ENCODE measurements at places on chromosomes 5 and 9.

- no peak for DNase-seq
These were observed 8.3 kb downstream of the HSD17B3 start for GRCh38 chr9:96293498-96294158.

DNA sequence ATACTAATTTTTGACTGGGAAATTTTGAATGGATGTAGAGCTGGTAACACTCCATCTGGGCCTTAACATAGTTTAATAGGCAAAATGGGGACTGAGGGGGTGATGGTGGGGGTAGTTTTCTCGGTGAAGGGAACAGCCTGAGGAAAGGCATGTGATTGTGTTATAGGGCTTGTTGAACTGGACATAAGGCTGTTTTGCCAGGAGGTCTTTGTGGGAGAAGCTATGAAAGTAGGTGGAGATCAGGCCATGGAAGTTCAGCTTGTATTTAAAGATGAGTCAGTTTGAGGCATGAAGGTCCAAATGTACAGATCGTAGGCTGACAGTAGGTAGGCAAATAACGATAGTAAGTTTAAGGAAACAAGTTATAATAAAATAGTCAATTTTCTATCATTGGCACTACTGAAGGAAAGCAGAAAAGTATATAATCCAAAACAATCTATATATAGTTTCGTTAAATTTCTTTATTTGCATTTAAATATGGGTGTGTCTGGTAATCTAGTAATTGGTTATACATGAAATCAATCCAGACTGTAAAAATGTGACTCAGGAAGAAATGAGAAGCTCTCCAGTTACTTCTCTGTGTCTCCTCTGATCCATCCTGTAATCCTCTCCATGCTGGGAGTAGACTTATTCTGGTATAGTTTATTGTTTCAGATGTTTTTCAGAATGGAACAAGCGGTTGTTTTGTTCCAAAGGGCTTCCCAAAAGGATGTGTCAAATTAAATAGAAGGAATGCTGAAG is 2.8 kb downstream of the CSNK1G3 start:
- DNase-seq, result no peak

- DNase-seq, result peak; percentile 91
These were observed 849 bp upstream of the MGAT1 start for GRCh38 chr5:180803181-180804128.

GRCh38 chr9:123039617-123040219 is 6.3 kb downstream of the GPR21 start:
- DNase-seq, result no peak

DNA sequence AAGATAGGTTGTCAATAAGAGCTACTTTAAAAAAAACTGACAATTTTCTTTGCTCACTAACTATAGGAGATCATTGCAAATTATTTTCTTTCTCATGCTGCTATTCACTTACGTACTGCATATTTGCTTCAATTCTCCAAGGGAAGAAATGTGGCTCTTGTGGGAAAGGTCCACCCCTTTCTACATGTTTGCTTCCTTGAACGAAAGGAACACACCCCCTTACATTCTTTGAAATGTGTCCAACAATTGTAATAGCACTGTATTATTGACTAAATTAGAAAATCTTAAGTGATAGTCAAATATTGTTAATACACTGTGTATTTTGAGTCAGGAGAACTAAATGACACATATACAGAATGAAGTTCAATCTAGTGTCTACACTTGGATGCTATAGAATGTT is 5.2 kb downstream of the MEF2C start:
- DNase-seq, result no peak

DNA sequence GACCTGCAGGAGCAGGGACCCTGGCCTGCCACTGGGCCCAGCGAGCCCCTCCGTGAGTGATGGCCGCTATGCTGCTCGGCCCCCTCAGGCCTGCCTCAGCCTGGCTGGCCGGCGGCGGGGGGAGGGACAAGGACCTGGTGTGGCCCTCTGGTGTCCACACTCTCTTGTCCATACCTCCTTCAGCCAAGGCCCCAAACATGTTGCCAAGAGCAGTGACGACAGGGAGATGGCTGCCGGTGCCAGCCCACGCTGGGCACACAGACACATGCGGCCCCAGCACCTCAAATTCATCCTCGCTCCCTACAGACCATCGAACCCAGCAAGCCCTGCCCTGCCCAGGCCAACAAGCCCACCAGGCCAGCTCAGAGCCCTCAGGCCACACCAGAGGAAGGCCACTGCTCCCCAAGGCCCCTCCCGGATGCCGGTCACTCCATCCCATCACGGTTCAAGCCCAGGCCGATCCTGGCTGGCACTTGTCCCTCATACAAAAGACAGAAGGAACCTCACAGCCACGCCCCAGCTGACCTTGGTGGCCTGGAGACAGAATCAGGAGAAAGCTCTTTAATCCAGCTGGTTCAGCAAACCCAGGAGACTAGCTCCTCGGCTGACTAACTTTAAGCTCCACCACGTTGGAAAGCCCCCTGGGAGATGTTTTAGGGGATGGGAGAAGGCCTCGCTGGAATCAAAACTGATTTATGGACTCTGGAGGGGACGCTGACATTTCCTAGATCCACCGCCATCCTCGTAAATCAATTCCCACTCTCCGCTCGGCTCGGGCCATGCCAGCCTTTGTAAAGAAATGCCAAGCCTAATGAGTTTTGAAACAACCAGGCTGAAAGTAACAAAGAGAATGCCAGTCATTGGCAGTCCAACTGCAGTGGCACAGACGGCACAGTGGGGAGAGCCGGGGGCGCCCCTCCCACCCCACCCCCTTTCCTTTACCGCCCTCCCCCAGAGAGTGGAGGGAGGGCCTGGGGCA is 84.9 kb downstream of the VAV2 start:
- DNase-seq, result no peak

DNA sequence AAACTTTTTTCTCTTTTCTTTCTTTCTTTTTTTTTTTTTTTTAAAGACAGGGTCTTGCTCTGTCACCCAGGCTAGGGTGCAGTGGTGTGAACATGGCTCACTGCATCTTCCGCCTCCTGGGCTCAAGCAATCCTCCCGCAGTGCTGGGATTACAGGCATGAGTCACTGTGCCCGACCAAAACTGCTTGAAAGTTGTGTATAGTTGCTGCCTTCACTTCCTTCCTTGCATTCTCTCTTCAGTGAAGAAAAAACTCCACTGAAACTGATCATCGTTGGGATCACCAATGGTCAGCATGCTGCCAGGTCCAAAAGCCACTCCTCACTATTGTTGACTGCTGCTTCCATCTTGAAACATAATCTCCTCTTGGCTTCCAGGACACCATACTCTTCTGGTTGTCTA is 66.6 kb upstream of the CTNNA1 start:
- DNase-seq, result no peak

DNA sequence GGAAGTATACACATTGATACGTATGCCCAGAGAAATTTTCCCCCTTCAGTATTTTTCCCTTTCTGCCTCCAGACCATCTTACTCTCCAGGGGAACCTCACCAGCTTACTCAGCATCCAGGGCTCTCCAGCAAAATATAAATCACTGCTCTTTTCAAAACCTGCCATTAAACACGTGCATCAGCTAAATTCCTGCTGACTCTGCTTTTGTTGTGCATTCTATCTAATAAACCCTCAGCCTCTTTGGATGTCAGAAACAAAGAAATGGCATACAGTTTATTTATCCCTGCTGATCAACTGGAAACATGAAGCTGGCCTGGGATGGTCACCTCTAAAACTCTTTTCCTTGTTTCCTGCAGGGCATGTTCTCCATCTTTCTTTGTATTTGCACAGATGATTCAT is 126.8 kb downstream of the TRPM3 start:
- DNase-seq, result no peak

DNA sequence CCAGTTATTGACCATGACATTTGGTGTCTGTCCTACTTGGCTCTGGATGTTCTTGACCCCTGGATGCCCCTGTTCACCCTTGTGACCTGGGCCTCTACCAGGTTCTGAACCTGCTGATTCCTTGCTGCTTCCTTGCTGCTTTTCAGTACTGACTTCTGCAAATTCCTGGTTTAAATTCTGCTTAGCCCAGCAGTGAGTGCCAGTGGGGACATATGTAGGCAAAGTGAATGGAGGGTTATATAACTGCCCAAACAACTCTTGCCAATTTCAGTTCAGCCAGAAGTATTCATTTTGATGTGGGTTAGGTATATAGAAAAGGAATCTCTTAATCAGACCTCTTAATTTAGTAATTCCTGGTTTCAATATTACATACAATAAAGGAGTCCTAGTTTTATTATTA is 220.6 kb downstream of the TAF11L14 start:
- no peak for DNase-seq

GRCh38 chr9:36820392-36820861 is 213.6 kb downstream of the PAX5 start:
- DNase-seq, result no peak

DNA sequence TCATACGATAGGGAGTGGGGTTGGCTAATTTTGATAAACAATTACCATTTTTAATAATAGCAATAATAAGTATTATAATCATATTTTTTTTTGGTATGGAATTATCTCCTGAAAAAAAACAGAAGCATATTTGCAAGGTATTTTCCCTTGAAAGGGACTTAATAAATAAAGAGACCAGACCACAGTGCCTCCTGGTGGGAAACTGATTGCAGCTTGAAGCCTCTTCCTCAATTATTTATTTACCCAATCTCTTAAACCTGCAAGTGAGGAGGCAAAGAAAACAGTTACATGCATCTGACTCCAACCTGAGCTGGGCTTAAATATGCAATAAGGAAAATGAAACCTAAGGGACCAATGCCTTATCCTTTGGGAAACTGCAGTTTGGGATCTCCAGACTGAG is 388.1 kb upstream of the ACO1 start:
- DNase-seq, result no peak

- no peak for DNase-seq
These were observed 267.5 kb downstream of the ENC1 start for GRCh38 chr5:74373076-74373475.

GRCh38 chr5:37665889-37666288 is 174.0 kb downstream of the GDNF start:
- no peak for DNase-seq

DNA sequence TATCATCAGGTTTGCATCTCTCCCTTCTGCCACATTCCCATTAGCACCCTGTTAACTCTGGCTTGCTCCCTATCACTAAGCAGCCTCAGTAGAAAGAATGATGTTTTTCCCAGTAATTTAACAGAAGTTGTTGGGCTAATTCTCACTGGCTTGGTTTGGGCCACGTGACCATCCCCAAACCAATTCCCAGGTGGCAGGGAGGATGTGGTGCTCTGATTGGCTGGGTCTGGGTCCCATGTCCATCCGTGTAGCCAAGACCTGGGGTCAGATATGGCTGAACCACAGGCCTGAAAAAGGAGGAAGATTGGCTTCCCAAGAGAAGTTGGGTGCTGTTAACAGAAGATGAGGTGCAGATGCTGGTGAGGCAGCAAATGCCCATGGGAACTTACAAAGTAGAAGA is 122.0 kb downstream of the BOD1 start:
- DNase-seq, result no peak

GRCh38 chr9:124140941-124141568 is 116.7 kb upstream of the NEK6 start:
- no peak for DNase-seq

- no peak for DNase-seq
These were observed 21.7 kb upstream of the SYNPO start for GRCh38 chr5:150618588-150619281.

GRCh38 chr5:175709276-175709781 is 51.5 kb downstream of the HRH2 start:
- no peak for DNase-seq

DNA sequence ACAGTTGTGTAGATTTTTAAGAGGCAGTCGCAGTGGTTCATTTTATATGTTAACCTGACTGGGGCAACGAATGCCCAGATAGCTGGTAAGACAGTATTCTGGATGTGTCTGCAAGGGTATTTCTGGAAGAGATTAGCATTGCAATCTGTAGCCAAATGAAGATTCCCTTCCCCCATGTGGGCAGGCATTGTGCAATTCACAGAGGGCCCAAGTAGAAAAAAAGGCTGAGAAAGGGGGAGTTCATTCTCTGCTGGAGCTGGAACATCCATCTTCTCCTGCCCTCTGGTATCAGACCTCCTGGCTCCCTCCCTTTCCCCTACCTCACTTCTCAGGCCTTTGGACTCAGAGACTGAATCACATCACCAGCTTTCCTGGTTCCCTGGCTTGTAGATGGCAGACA is 70.6 kb downstream of the TENT4A start:
- no peak for DNase-seq

DNA sequence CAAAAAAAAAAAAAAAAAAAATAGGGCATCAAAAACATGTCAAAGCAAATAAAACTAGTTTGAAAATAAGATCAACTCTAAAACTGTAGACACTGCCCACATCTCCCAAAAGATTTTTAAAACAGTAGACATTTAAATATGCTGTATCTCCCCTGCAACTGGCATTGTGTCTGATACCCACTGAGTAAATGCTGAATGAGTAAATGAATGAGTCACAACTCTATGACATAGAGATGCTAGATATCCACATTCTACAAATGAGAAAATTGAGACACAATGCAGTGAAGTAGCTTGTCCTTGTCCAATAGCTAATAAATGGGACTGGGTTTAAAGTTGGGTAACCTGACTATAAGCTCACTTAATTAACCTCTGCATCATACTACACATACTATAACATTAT is 14.1 kb upstream of the MAP1B start:
- DNase-seq, result no peak

- DNase-seq, result no peak
These were observed 598 bp upstream of the TMED7 start for GRCh38 chr5:115626445-115626823.

DNA sequence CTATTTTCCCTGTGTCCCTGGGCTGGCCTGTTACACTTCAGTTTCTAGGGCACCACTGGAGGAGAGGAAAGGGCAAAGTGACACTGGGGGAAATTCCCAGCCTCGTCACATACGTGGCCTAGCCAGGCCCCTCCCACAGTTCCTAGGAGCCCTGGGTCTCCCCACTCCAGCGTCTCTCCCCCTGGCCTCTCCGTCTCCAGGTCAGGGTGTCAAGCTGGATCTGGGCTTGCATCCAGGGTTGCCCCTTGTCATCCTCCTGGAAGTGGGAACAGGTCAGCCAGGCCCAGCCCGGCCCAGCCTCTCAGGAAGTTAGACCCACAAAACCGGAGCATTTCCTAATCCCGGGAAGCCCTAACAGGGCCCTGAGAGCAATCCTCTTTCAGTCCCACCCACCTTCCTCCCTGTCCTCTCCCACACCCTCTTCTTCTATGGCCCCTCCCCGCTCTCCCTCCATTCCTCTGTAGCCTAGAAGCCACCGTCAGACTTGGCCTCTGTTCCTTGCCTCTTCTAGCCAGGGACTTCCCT is 4.7 kb upstream of the TNIP1 start:
- DNase-seq, result no peak

DNA sequence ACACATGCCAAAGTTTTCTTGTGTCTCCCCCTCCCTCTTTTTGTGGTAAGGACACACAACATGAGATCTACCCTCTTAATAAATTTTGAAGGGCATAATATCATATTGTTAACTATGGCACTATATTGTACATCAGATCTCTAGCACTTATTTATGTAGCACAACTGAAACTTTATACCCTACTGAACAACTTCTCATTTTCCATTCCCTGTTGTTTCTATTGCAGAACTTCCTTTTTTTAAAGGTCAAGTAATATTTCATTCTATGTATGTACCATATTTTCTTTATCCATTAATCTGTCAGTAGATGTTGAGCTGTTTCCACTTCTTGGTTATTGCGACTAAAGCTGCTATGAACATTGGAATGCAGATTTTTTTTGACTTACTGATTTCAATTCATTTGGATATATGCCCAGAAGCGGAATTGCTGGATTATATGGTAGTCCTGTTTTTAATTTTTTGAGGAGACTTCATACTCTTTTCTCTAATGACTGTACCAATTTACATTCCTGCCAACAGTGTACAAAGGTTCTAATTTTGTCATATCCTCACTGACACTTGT is 305.3 kb downstream of the PRR16 start:
- no peak for DNase-seq

GRCh38 chr9:92983984-92984589 is 36.8 kb downstream of the FGD3 start:
- DNase-seq, result no peak

- DNase-seq, result no peak
These were observed 73.2 kb downstream of the MVB12B start for GRCh38 chr9:126399789-126400188.
